Stimulated activated CD4-positive, alpha-beta T cell treated with anti-CD3 and anti-CD28 coated beads, Interleukin-2, amount 100 ng/mL, for 24 hours (primary cell): ENCODE measurements at places on chromosomes 1 and 21.

DNA sequence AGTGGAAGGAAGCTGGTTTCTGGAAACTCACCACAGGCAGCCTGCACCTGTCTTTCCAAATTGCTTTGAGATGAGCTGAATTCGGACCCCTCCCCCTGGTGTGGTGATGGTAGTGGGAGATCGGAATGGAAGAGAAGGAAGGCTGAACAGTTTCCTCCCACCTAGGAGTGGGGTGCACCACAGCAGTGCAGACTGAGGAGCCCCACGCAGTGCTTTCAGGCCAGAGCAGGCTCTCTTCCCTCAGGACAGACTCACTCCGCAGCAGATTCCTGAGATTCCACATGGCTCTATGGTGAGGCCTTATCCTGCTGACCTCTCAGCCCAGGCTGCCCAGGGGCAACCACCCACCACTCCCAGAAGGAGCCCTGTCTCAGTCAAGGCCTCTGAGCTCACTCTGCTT lies 80.9 kb downstream of the ATP1A1 start:
- DNase-seq, result no peak

DNA sequence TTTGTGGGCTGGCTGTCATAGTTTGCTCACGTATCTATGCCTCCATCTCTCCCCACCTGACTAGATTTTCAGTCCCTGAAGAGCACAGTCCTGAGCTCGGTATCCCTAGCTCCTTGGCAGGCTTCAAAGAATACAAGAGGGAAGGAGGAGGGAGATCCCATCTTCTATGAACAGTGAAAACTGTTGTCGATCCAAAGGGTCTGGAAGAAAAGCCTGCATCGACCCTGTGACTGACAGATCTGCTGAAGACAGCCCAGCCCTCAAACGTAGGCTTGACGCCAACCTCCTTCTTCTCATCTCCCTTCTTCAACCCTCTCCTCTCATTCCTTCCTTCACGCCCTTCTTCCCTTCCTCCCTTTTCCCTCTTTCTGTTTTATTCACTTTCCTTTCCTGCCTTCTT lies 13.3 kb upstream of the ADORA1 start:
- DNase-seq, result no peak

GRCh38 chr1:111856411-111857185 lies 100.9 kb downstream of the DDX20 start:
- no peak for DNase-seq

GRCh38 chr1:100250264-100250663 lies 630 bp upstream of the DBT start:
- no peak for DNase-seq

GRCh38 chr21:29164323-29164942 lies 34.0 kb downstream of the MAP3K7CL start:
- no peak for DNase-seq

- DNase-seq, result no peak
These were observed 54.7 kb downstream of the NTPCR start for GRCh38 chr1:233005156-233005555.

- DNase-seq, result no peak
These were observed 36.5 kb downstream of the KCNK2 start for GRCh38 chr1:215119056-215119455.

DNA sequence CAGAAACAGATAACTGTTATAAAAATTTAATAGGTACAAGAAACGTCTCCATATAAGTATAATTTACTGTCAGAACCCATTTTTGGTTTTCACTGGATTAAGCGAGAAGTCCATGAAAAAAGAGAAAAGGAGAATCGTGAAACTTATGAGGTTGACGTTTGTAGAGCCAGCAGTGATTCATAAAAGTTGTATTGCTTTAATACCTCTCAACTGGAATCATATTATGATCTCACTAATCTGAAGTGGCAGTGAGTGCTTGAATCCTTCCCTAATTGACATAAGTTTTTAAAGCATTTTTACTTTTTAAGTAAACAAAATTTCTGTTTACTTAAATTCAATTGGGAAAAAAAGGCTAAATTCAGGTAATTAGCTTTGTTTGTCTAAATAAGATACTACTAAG lies 315.3 kb downstream of the TPR start:
- DNase-seq, result no peak

- DNase-seq, result peak; percentile 61
These were observed at the start of gene CCDC18 for GRCh38 chr1:93180723-93181613. Gene CCDC18, plus strand, starts transcription at chr1:93180724. Its CDS starts 2,638 bp downstream, at chr1:93183362.

GRCh38 chr1:52697795-52698674 lies at the start of gene COA7:
Gene COA7, minus strand, starts transcription at chr1:52698347. Its CDS starts 21 bp downstream, at chr1:52698326.
- DNase-seq, result peak; percentile 84

DNA sequence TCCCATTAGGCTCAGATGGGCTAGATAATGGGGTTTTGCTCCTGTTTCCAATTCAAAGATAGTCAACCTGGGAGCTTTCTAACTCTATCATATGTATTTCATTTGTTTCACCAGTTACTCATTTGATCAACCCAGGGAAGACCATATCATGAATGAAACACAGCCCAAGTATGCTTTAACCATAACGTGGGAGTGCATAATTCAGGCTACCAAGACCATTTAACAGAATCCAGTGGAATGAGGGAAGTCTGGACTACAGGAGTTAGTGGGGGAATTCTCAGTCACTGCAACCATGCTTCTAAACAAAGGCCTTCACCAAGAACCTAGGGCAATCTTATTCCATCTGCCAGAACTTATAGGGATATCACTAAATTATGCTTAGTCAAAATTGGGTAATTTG lies 15.0 kb upstream of the SLC16A1 start:
- DNase-seq, result no peak

DNA sequence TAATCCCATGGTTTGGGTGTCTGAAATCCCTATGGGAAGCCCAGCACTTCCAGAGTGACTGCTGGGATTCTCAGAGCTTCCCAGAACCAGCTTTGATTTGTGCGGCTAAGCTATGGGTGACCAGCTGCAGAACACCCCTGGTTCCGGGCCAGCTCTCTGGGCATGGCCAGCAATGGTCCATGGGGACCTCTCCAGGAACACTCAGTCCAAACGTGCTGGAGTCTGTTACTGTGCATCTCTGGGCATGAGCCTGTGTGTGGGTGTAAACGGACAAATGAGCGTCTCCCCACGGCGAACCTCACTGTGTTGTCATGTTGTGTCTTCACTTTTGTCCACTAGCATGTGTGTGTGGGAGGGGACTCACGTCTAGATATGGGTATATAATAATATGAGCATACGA lies 54.4 kb downstream of the MAB21L3 start:
- DNase-seq, result no peak

- DNase-seq, result no peak
These were observed 411.8 kb upstream of the ESRRG start for GRCh38 chr1:217134857-217135568.

DNA sequence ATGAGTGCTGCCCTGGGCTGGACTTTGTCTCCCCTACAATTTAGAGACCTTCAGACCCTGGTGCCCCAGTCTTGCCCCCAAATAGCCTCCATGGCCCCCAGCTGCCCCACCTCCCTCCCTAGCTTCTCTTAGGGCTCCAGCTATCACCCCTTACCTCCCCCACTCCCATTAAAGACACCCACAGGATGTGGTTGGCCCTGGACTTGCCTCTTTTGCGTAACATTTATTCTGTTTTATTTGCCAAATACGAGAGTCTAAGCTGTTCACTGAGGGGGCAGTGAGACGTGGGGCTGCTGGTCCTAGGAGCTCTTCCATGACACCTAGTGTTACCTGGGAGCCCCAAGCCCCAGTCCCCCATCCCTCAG lies 4.5 kb downstream of the ZC3H12A start:
- no peak for DNase-seq

GRCh38 chr1:96291468-96291867 lies 430.1 kb upstream of the PTBP2 start:
- DNase-seq, result no peak

- no peak for DNase-seq
These were observed 60.4 kb upstream of the ATP1A1 start for GRCh38 chr1:116312681-116313069.

DNA sequence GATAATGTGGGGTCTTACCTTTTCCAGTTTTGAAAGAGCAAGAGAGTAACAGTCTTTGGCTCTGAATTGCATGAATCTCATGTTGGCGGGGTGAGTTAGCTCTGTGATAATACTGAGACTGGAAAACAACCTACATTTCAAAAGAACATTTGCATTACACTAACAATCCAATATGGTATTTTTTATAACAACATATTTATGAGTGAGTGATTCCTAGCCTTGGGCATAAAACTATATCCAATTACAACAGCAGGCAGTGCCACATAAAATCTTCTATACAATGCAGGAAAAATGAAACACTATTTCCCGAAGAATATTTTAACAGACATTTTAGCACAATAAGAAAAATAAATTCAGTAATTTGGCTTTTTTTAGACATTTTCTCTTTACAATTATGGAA lies 303.0 kb downstream of the KCNT2 start:
- DNase-seq, result no peak

- no peak for DNase-seq
These were observed 52.4 kb upstream of the CDC42BPA start for GRCh38 chr1:227370533-227371254.
